H4 (cell line): ENCODE measurements at places on chromosomes 7 and 10. TPM values are rescaled to one million over a fixed set of nuclear protein-coding genes. Genes with fewer than 3 reads are reported as not detected.

The NIPSNAP2 gene
- 74.4 and 127 TPM in 2 replicates for total RNA-seq

GRCh38 chr10:79266084-79266483, 81.2 kb upstream of the PPIF start:
- DNase-seq = no peak

The PAX4 gene
- total RNA-seq = not detected in 2 replicates

DNA sequence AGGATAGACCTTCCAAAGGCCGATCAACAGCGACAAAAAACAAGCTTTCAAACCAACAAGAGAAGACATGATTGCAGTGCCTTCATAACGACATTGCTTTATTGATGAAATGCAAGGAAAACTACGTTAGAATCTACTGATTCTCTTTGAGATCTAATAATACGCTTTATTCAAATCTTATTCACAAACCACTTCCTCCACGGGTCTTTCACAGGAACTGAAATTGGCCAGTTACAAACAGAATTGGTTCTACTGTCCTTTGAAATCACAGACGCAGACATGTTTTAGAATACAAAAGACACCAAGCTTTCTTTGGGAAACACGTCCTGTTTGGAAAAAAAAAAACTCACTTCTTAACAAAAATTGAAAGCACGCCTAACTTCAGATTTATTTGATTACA, 74.7 kb upstream of the SEPHS1 start:
- DNase-seq = no peak

DNA sequence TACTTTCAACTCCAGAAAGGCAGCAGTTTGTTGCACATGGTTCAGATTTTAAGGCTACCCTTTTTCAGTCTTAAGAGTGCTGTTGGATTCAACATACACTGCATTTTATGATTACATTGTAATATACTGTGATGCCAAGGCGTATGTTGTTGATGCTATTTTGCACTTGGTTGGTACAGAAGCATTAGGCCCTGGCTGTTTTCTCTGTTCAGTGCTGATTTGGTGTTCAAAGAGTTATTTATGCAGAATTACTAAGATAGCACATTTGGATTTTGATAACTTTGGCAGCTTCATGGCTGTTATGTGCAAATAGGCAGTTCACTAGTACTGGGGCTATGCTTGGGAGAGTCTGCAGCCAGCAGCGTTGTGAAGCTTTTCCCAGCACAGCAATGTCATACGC, 7.8 kb downstream of the GPR158 start:
- no peak for DNase-seq

- no peak for DNase-seq
These were observed 27.5 kb downstream of the CTNNA3 start for GRCh38 chr10:67668448-67668847.

The INHBA gene
- 1.2 and 2.2 TPM in 2 replicates for total RNA-seq
